CD8-positive, alpha-beta memory T cell (primary cell): ENCODE measurements at places on chromosomes 12 and 14.

- no peak for DNase-seq
Observed at GRCh38 chr12:128483526-128484255, 216.7 kb downstream of the TMEM132C start.

GRCh38 chr14:61281186-61281947 lies at the start of gene TMEM30B:
Gene TMEM30B, minus strand, starts transcription at chr14:61281338. Its CDS starts 191 bp downstream, at chr14:61281147.
- peak; percentile 44 for DNase-seq

DNA sequence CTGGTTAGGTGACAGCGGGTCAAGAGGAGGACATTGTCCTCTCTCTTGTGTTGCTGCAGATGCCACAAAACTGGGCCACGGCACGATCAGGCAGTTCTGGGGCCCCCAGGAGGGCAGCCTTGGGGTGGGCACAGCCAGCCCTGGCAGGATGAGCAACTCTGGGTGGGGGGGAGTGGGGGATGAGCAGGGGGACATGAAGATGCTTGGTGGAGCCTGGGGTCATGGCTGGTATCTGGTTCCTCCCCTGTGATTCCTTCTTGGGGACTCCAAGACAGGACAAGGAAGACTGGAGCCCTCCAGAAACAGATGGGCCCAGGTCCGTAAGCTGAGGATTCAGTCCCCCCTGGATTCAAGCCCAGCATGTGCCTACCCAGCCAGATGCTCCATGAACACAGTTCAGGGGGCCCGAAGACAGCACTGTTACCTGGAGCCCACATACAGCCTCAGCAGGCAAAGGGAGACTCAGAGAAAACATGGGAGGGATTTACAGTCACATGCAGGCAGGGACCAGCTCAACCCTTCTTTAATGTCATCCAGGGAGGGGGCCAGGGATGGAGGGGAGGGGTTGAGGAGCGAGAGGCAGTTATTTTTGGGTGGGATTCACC lies 10.4 kb downstream of the SERPINA1 start:
- no peak for DNase-seq

DNA sequence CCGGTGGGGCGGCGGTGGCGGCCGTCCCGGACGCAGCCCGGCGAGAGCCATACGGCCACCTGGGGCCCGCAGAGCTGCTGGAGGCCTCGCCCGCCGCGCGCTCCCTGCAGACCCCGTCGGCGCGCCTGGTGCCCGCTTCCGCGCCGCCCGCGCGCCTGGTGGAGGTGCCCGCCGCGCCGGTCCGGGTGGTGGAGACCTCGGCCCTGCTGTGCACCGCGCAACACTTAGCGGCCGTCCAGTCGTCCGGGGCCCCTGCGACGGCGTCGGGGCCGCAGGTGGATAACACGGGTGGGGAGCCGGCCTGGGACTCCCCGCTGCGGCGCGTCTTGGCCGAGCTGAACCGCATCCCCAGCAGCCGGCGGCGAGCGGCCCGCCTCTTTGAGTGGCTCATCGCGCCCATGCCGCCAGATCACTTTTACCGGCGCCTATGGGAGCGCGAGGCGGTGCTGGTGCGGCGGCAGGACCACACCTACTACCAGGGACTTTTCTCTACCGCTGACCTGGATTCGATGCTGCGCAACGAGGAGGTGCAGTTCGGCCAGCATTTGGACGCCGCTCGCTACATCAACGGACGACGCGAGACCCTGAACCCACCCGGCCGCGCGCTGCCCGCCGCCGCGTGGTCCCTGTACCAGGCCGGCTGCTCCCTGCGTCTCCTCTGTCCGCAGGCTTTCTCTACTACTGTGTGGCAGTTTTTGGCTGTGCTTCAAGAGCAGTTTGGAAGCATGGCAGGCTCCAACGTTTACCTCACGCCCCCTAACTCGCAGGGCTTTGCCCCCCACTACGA lies 716 bp downstream of the RIOX1 start:
- peak; percentile 57 for DNase-seq

DNA sequence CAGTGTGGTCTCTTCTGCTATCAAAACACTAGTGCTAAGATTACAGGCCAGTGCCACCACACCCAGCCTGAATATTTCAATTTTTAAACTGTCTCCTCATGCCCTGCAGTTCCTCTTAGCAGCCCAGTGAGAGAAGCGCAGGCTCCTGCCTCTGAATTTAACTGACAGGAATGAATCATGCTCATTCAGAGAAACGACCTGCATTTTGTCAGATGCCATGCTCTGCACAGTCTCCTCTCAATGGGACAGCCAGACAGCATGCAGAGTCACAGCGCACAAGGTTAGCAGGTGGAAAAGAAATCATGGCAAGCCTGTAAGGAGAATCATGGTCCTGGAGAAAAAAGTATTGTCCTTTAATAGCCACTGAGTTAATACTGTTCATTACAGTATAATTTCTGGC lies 691.0 kb upstream of the SEL1L start:
- no peak for DNase-seq

- no peak for DNase-seq
Observed at GRCh38 chr12:40583743-40584142, 108.5 kb upstream of the CNTN1 start.

DNA sequence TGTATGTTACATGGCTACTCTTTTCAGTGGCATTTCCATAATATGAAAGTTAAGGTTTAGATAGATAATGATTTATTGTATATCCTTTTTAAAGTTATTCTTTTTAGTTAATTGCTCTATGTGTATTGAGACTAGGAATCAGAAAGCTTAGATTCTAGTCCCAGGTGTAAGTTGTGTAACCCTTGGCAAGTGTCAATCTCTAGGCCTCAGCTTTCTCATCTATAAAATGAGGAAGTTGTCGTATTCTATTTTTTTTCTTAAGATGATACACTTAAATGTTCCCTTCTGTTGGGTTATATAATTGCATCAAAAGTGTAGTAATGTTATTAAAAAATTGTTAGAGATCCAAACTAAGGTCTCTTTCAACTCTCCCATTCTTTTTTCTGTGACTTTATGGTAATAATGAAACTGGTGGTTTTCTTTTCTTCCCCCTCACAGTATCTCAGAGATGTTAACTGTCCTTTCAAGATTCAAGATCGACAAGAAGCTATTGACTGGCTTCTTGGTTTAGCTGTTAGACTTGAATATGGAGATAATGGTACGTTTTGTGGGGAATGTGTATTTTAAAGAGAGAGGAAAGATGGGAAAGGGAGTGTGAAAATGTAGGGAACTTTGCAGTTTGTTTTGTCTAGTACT lies 4.1 kb downstream of the RTRAF start:
- DNase-seq, result no peak

GRCh38 chr14:72599579-72600470 lies 294.1 kb downstream of the DPF3 start:
- no peak for DNase-seq

GRCh38 chr14:99035712-99036610 lies 236.0 kb downstream of the BCL11B start:
- DNase-seq, result no peak

- DNase-seq, result no peak
Observed at GRCh38 chr12:2013527-2014223, 9.4 kb upstream of the DCP1B start.

DNA sequence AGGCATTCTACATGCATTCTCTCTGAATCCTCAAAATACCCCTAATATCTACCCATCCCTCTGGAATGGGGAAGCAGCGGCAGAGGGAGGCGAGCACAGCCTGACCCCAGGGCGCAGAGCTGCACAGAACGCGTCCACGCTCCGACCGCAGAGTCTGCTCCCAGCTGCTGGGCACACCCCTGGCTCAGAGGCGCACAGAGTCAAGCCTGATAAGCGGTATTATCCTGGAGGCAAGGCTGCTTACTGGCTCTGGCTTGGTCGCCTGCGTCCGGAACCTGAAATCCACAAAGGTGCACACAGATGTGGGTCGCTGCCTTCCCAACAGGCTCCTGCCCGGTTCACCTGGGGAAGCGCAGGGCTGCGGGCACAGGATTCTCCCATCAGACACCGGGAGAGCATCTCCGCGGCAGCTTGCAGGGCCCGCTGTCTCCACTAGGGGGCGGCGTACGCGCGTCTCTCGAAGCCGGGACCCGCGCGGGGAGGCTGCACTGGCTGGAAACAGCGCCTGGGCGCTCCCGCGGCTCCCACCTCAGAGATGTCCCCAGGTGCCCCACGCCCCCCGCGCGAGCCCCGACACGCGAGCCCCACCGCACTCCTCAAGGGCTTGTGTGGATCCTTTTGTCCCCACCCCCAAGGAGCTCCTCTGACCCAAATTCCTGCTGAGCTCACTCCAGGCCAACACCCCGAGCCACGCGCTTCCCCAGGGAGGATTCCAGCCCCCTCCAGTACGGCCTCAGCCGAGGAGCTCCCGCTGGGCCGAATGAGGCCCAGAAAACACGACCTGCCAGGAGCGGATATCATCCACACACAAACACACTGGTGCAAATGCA lies 120.1 kb upstream of the FZD10 start:
- DNase-seq, result no peak

GRCh38 chr14:91058042-91058581 lies 2.3 kb downstream of the RPS6KA5 start:
- no peak for DNase-seq

GRCh38 chr14:59239022-59239421 lies 50.6 kb downstream of the DAAM1 start:
- DNase-seq, result no peak

- DNase-seq, result no peak
Observed at GRCh38 chr12:66716522-66716921, 37.6 kb upstream of the GRIP1 start.

GRCh38 chr12:123801573-123802178 lies 39.6 kb downstream of the DNAH10 start:
- DNase-seq, result no peak

GRCh38 chr12:115313929-115314328 lies 630.0 kb upstream of the TBX3 start:
- no peak for DNase-seq

- peak; percentile 34 for DNase-seq
Observed at GRCh38 chr14:49879646-49880204, 13.2 kb upstream of the ARF6 start.

DNA sequence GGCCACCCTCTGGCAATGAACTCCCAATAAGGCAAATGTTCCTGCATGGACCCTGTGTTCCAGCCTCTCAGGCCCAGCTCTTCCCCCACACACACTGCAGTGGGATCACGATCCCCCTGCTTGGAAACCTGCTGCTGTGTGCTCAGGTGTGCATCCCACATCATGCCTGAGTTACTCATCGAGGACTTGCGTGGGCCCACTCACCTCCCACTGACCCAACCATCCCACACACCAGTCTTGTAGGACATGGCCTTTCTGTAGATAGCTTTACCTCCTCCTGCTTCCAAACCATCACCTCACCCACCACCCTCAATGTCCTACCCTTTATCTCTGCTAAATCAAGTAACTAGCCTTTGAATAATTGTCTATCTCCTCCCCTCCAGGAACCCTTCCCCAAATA lies 24.6 kb downstream of the NPC2 start:
- DNase-seq, result no peak

DNA sequence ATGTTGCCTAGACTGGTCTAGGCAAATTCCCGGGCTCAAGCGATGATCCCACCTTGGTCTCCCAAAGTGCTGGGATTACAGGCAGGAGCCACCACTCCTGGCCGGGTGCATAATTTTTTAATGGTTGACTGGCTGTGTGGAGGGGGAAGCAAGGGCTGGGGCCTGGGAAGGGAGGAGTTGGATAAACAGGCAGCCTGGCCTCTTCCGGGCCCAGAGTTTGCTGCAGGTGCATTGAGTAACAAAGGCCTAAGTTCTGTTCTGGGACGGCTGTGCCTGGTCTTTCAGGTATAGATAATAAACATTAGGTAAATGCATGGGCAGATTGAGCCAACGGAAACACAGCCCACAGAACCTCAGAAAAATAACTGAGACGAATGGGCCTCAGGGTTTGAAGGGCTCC lies 191.3 kb upstream of the TBX3 start:
- no peak for DNase-seq

DNA sequence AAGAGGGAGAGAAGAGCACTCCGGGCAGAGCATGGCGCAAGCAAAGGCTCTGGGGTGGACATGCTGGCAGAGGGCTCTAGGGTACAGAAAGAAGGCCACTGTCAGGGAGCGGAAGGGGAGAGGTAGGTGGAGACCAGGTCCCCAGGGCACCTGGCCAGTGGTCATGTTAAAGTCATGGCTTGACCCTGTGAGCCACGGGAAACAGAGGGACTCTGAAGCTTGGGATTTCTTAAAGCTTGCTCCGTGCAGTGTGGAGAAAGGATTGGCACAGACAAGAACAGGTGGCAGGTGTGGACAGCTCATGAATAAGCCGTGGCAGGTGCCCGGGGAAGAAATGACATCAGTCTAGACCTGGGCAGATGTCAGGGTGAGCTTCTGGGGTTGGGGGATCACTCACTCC lies 413.8 kb downstream of the BCL11B start:
- no peak for DNase-seq

DNA sequence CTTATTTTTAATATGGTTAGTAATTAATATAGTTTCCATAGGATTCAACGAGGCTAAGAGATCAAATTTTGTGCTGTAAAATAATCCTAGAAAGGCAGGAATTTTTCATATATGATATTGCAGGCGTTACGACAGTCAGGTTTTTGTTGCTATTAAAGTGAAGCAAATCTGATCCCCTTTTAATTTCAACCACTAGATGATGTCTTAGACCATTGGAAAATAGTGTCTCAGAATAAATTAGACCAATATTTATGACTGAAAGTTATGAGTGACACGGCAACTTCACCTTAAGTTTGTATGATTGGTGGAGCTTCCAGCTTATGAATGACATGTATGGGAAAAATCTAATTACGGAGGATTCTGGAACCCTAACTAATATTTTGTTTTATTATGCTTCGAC lies 2.5 kb downstream of the TPH2 start:
- DNase-seq, result no peak

GRCh38 chr14:64800000-64800399 lies 79.7 kb downstream of the SPTB start:
- no peak for DNase-seq

- no peak for DNase-seq
Observed at GRCh38 chr14:70281939-70282338, 77.5 kb downstream of the COX16 start.

DNA sequence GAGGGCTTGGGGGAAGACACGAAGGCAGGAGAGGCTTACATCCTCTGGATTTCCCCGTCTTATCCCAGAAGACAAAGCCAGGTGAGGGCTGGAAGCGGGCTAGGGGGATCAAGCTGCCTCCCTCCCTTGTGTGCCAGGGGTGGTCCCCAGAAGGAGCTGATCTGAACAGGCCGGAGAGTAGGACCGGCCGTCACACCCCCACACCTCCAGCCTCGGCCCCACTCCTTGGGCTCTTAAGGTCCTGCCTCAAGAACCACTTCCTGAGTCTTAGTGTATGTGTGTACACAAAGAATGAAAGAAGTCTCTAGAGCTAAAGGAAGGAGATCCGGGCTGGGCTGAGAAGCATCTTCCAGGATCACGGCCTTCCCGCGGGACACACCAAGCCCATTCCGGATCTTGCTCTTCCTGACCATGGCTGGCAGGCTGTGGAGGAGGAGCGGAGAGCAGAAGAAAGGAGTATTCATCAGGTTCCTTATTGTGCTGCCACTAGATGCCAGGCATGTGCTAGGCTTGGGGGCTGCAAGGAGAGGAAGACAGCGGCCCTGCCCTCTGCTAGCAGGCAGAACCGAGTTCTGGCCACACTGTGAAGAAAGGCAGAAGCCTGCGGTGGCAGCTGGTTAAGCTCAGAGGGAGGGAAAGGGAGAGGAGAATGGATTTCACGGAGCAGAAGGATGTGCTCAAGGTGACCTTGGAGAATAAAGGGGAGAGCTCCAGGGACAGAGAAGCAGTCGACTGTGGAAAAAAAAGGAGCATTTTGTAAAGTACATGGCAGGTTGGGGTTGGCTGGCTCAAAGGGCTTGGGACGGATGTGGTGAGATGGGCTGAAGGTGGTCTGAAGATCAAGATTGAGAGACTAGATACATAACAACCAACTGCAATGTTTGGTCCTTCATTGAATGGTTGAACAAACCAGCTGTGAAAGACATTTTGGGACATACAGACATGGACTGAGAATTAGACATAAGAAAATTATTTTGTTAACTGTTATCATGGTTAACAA lies 1.3 kb upstream of the CD63 start:
- peak; percentile 20 for DNase-seq

- no peak for DNase-seq
Observed at GRCh38 chr12:32181498-32182175, 75.0 kb downstream of the BICD1 start.
